Aorta (tissue), 5 donors: ENCODE measurements at places on chromosomes 3 and 15. TPM values are rescaled to one million over a fixed set of nuclear protein-coding genes. Genes with fewer than 3 reads are reported as not detected.

The AZI2 gene
- 73.1 TPM for total RNA-seq

DNA sequence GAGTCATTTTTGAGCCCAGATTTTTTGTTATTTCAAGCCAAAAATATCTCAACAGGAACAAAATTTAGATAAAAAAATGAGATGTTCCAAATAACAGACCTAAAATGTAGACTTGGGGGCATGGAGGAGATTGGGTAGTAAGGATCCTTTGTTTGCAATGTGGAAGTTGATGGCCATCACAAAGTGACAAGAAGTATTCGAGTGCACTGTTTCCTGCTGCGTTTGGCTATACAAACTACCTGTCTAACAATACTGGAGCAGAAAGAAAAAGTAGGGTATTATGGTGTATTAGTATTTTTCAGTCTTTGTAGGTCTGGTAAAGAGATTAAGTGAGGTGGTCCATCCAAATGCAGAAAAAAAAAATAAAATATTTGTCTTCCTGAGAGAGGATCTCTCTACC is 284.2 kb downstream of the C3orf38 start:
- DNase-seq, result no peak

GRCh38 chr3:189369636-189370035 is 197.9 kb downstream of the TPRG1 start:
- DNase-seq, result no peak

The EFCAB12 gene
- total RNA-seq, result 0.36 TPM

- no peak for DNase-seq
Observed at GRCh38 chr3:54127499-54128056, 5.2 kb downstream of the CACNA2D3 start.

GRCh38 chr3:158569794-158570193 is 1.2 kb upstream of the MLF1 start:
- DNase-seq, result no peak

The MME gene
- 4.4 TPM for total RNA-seq

DNA sequence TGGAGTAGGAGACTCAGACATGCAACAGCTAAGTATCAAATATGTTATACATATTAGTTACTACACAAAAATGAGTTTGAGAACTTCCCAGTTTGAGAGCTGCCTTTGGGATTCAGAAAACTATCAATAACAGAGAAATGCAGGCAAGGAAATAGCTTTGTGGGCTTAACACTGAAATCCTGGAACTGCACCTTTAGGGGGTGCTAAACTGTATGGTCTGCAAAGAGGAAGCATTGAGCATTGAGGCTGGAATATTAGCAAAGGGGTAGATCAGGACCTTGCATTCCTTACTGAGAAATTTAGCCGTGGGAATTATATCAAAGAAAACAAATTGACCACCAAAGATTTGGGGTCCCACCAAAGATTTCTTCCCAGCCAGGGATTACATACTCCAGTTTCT is 580.0 kb downstream of the ZNF385D start:
- no peak for DNase-seq

- no peak for DNase-seq
Observed at GRCh38 chr3:159159546-159159945, 357.7 kb downstream of the MFSD1 start.

DNA sequence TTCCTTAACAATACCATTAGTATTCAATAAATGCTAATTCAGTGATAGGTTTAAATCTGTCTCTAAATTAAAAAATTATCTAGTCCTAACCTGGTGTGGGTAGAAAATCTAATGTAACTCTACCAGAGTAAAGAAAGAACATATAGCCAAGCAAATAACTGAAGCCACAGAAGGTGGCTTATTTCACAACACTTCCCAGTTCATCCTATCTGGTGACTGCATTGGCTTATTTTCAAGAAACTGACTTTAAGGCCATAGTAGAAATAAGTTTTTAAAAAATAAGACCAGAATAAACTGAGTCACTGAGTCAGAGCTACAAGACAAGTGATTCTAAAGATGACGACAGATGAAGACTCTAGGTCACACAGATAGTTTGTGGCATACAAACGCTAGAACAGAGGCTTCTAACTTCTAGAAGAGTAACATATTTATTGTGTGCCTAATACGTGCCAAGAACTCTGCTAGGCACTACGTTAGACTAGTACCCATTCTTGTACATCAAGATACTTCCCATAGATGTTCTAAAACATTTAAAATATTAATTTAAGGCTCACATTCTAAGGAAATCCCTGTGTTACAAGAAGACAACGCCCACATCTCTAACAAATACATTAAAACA is 25.9 kb downstream of the TMCC1 start:
- DNase-seq, result no peak

- no peak for DNase-seq
Observed at GRCh38 chr15:70286113-70286806, 188.5 kb upstream of the TLE3 start.

- no peak for DNase-seq
Observed at GRCh38 chr3:155949453-155950217, 79.2 kb downstream of the GMPS start.

The MANF gene
- total RNA-seq, result 78.9 TPM

The ZNF717 gene
- total RNA-seq, result 11.6 TPM

The DUOXA2 gene
- total RNA-seq, result not detected

The CSTA gene
- 9.3 TPM for total RNA-seq

The SAMMSON gene
- 14.7 TPM for total RNA-seq

DNA sequence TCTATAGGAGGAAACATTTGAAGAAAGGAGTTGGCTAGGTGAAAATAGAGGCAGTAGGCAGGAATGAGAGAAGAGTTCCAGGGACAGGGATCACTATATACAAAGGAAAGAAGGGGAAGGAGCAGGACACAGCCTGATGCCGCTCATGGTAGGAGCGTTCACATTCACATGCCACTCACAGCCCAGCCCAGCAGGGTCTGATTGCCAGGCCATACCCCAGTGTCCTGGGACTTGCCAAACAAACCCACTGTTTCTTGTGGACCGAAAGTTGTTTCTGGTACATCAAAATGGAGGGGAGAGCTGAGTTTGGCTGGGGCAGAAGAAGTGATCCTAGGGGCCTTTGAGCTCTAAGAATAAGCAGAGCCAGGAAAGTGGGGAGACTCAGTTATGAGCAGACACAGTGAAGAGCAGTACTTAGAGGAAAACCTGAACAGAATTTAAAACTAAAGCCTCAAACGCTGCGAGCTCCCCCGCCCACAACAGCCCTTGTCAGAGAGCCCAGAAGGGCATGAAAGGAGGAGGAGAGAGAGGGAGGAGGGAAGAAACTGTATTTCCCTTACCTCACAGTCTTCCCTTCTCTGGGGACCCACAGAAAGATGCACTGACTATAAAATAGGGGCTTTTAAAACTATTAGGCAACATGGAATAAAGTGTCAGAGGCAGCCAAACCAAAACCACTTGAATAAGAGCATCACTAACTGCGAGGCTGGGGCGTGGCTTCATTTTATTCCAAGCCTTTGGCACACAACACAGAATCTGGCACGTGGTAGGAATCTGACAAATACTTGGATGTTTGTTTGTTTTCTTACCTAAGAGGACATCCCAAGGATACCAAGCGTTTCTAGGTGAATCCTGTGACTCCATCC is 129.0 kb downstream of the RPL22L1 start:
- peak; percentile 68 for DNase-seq

DNA sequence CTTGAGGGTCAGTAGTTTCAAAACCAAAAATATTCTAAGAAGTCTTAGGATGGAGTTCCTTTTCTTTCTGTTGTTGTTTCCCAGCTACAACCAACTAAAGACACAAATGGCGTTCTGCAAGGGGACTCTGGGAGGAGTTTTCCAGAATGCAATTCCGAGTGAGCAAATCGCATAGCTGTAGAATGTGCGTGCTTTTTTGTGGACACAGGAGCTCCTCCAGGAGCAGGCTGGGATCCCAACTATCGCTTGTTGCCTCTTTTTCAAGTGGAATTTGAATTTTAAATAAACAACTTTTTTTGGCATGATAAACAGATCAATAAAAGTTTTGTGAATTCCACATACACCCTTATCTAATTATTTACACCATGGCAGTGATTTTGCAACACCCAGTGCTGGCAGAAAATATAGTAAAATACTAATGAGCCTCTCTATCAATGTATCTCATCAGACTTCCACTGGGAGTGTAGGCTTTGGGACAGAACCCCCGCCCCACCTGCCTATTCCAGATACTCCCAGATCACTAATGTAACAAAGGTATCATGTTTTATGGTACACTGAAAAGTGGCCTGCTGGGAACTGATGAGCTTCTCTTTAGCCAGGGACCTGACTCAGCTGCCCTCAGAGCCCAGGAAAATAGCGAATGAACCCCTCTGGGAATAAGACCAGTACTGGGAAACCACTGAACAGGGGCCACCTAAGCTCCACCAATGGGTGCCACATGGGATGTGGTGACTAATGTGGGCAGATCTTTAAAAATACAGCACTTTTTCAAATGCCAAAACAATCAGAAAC is 66.4 kb downstream of the LMCD1 start:
- no peak for DNase-seq

DNA sequence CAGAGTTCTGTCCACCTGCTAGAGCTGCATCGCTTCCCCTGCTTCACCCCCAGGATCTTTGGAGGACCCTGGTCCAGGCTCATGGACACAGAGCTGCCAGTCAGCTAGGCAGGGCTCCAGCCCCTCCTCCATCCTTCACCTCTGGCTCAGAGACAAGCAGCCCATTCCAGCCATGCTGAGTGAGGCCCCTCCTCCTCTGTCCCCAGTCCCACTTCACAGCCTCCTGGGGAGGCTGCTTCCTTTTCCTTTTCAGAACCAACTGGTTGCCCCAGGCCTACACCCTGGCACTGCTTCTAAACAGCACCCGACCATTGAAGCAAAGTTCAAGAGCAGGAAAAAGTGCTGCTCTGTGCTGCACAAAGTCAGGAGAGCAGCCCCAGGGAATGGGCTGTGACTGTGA is 22.2 kb downstream of the IQSEC1 start:
- DNase-seq, result no peak

GRCh38 chr3:191197761-191198306 is 1.2 kb upstream of the OSTN start:
- no peak for DNase-seq

- no peak for DNase-seq
Observed at GRCh38 chr3:135018149-135018923, 223.3 kb downstream of the EPHB1 start.

- no peak for DNase-seq
Observed at GRCh38 chr3:125160606-125161371, 51.8 kb downstream of the SLC12A8 start.

GRCh38 chr15:74790080-74790916 is 8.4 kb downstream of the CSK start:
- peak; percentile 93 for DNase-seq

The PLSCR4 gene
- total RNA-seq, result 135 TPM
